IMR-90 (cell line): ENCODE measurements at places on chromosomes 11 and 22. TPM values are rescaled to one million over a fixed set of nuclear protein-coding genes. Genes with fewer than 3 reads are reported as not detected.
A peak's percentile ranks its signal among the peaks of the same experiment; 100 is the strongest.

DNA sequence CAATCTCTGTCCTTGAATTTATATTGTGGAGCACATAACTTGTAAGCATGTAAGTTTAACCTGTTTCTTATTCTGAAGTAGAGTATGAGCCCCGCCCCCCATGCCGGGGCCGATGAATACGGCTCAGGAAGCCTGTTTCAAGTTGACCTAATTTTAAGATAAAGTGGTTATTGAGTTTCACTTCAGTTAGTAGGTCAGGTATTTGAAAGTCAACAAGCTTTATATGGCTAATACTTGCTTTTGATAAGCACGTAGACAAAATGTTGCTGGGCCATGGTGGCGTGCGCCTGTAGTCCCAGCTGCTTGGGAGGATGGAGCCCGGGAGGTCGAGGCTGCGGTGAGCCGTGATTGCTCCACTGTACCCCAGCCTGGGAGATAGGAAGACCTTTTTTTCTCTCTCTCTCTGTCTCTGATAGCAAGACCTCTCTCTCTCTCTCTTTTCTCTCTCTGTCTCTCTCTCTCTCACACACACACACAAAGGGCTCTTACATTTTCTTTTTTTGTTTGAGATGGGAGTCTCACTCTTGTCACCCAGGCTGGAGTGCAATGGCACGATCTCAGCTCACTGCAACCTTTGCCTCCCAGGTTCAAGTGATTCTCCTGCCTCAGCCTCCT is 14.4 kb downstream of the YWHAH start:
- H3K36me3 ChIP-seq = peaks cover 18% of the 10 kb centered on the region
- H3K27me3 ChIP-seq = no peaks in the 10 kb centered on the region; the same call in 1 of the 2 replicates
- no peak for DNase-seq

DNA sequence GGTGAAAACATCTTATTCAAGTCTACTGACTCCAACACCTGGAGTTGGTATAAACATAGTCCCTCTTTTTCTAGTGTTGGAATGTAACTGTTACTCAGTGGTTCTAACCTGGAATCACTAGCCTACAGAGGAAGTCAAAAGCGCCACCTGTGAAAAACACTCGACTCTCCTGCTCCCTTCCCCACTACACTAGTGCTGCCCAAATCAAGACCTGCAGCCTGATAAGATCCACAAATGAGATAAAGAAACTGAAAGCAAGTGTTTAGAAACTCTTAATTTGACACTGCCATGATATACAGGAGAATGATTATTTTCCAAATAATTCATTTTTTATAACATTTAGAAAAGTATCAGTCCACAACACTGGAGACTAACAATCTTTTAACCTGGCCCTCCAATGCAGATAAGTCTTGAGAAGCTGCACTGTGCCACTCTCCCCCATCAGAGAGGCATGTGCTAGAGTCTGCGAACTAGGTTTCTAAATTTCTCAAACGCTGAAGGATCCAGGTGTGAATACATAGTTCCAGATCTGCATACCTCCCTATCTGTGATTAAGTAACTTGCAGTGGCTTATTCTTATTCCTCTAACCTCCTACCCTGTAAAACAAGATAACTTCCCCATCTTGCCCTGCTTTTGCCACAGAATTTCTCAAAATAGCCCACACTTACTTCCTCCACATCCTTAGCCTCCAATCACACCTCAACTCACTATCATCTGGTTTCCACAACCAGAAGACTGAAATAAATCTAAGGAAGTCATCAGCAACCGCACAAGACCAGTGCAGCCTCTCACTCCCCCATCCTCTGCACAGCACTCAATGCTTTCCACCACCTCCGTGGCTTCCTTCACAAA is 88.1 kb downstream of the RRAS2 start:
- peaks cover 4% of the 10 kb centered on the region; the same call in 1 of the 2 replicates for H3K4me1 ChIP-seq
- no peak for DNase-seq
- H3K4me3 ChIP-seq = no peak overlapping the region
- no peaks in the 10 kb centered on the region for H3K27me3 ChIP-seq

GRCh38 chr11:31996159-31996881 is 94.6 kb upstream of the RCN1 start:
- H3K27me3 ChIP-seq = peaks cover 40% of the 10 kb centered on the region
- no peaks in the 10 kb centered on the region for H3K36me3 ChIP-seq
- H3K4me3 ChIP-seq = no peak overlapping the region
- H3K4me1 ChIP-seq = no peaks in the 10 kb centered on the region
- DNase-seq = no peak

DNA sequence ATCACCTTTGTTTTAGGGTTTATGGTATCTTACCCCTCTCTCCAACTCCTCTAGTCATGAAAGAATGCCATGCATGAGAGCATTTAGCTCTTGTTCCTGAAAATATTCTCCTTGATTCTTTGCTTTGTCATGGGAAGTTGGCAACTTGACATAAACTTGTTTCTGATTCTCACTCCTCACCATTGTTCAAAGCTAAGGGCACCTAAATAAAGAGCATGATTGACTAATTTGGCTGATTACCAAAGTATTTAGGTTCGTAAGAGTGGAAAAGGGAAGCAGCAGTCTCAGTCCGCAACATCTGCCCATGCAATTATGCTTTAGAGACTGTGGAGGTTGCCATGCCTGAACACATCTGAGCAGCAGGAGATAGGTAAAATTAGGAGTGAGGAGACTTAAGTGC is 26.4 kb downstream of the OR52K1 start:
- H3K4me3 ChIP-seq = no peak overlapping the region
- DNase-seq = no peak
- H3K27me3 ChIP-seq = no peaks in the 10 kb centered on the region
- no peak overlapping the region for H3K27ac ChIP-seq

SHANK2 gene
- 0.83 and 1.6 TPM in 2 replicates for total RNA-seq

DNA sequence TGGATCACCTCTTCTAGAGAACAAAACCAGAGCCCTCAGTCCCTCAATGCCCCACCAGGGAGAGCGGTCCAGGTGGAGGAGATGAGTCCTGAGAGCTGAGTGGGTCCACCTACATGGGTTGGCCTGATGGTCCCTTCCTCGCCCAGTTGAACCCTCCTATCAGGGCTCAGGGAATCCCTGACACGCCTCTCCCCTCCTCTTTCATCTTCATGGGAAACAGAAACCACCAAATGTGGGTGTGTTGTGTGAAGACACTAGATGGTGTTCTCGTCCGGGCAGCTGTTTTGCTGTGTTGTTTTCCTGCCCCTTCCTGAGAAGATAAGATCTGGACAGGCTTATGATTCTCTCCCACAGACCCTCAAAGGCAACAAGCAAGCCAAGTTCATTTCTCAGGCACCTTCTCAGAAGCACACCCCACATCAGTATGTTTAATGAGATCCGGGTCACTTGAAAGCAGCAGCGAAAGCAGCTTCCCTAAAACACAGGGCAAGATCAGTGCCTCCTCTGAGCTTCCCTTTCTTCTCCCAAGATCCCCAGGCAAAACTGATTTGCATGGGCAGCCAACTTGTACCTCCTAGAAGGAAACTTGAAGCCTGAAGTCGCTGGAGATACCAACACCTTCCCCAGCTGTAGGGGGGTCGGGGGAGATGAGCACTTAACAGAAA is 35.3 kb upstream of the POU2AF1 start:
- H3K36me3 ChIP-seq = no peaks in the 10 kb centered on the region
- no peak overlapping the region for H3K4me3 ChIP-seq
- H3K27ac ChIP-seq = no peak overlapping the region
- no peak for DNase-seq
- peaks cover 9% of the 10 kb centered on the region for H3K4me1 ChIP-seq
- peaks cover 36% of the 10 kb centered on the region for H3K27me3 ChIP-seq

DNA sequence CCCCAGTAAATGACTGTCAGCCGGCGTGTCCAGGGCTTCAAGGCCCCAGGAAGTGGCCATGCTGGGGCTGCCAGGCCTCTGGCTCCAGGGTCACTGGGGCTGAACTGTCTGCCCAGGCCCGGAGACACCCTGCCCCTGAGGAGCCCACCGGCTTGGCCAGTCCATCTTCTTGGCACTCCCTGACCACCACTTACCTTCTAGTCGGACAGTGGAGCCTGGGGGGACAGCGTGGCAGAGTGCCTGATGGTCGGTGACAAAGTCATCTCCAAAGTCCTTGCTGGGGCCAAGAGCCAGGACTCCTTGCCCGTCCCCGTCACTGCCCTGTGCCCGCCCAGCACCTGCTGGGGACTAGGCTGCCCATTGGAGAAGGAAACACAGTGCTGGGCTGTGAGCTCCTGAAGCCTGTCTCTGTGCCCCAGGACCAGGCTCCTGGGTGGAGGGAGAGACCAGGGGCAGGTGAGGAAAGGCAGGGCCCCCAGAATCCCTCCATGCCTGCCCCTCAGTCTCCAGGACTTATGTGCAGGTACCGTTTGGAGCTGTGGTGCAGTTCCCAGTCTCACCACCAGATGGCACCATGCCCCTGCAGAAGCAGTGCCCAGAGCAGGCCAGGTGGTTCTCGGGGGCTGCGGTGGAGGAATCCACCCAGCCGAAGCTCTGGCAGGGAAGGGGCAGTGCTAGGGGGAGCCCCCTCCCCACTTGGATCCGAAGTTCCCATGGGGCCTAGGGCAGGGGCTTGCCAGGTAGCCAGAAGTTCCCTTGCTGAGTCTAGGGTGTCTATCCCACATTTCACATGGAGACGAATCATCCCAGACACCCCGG is 6.0 kb upstream of the CCDC188 start:
- no peaks in the 10 kb centered on the region for H3K36me3 ChIP-seq
- peaks cover 13% of the 10 kb centered on the region for H3K27me3 ChIP-seq
- peaks cover 6% of the 10 kb centered on the region for H3K4me1 ChIP-seq
- peak; percentile 66 for DNase-seq
- H3K4me3 ChIP-seq = no peak overlapping the region

GRCh38 chr11:37532271-37532670 is 934.2 kb upstream of the RAG2 start:
- H3K4me1 ChIP-seq = no peaks in the 10 kb centered on the region
- H3K27ac ChIP-seq = no peak overlapping the region
- H3K4me3 ChIP-seq = no peak overlapping the region
- no peaks in the 10 kb centered on the region for H3K36me3 ChIP-seq
- H3K27me3 ChIP-seq = no peaks in the 10 kb centered on the region

OR4C12 gene
- total RNA-seq = not detected in 2 replicates

DNA sequence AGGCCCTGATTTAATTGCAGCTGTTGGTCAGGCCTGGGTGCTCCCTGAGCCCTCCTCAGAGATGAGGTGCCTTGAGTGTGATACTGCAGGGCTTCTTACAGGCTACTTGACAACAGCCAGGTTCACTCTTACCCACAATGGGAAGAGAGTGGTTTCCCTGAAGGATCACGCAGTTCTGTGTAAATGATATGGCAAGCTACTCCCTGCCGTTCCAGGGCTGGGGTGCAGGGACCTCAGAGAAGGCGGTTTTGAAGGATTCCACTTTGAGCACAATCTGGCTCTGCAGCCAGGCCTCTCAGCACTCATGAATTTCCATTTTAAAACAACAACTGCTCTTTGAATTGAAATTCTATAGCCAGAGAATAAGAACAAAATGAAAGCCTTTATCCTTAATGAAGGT is 92.9 kb downstream of the SLC17A6 start:
- no peak overlapping the region for H3K4me3 ChIP-seq
- 0 out of 2 replicates have a peak, but pooled peaks cover 1% of the 10 kb centered on the region for H3K4me1 ChIP-seq
- DNase-seq = no peak
- no peak overlapping the region for H3K27ac ChIP-seq
- H3K36me3 ChIP-seq = no peaks in the 10 kb centered on the region

JHY gene
- 0.54 and 0.56 TPM in 2 replicates for total RNA-seq

DNA sequence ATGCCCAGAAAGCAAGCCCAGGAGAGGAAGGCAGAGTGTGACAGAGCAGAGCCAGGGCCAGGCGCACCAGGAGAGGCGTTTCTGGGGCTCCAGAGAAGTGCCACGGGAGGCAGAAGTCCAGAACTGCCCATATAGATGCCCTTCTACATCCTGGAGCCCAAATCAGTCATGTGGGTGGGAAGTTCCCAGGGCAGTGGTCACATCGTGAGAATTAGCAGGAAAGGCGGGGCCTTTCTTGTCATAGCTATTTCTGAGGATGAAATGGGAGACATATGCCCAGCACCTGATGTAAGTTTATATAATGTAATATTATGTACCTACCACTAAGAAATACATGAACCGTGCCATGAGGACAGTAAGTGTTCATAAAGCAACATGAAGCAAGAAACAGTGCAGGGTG is 13.1 kb downstream of the ZDHHC24 start:
- DNase-seq = no peak
- H3K36me3 ChIP-seq = peaks cover 5% of the 10 kb centered on the region
- no peaks in the 10 kb centered on the region for H3K4me1 ChIP-seq
- H3K27me3 ChIP-seq = no peaks in the 10 kb centered on the region
- H3K27ac ChIP-seq = no peak overlapping the region

TSPO gene
- 94.7 and 115 TPM in 2 replicates for total RNA-seq

DNA sequence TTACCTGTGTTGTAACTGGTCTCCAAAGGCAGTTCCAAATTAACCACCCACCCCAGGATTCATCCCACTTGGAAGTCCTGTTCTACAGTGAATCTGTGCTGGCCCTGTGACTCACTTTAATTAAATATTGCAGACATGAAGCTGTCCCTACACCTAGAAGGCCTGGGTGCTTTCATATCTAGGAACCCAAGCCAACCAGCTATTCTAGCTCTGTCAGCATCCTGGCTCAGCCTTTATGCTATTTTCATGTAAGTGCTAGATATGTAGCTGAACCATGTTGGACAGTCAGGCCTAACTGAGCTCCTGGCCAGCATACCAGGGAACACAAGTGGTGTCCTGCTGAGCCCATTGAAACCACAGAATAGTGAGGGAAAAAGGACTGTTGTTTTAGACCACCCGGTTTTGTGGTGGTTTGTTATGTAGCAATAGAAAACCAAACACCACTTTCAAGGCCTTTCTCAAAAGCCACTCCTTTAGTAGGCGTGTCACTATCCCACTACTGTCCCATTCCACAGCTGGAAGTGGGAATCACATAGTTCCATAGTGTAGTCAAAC is 30.3 kb downstream of the CNTF start:
- H3K27ac ChIP-seq = no peak overlapping the region
- H3K36me3 ChIP-seq = no peaks in the 10 kb centered on the region
- H3K4me1 ChIP-seq = 0 out of 2 replicates have a peak, but pooled peaks cover 2% of the 10 kb centered on the region
- DNase-seq = no peak
- no peaks in the 10 kb centered on the region for H3K27me3 ChIP-seq

DNA sequence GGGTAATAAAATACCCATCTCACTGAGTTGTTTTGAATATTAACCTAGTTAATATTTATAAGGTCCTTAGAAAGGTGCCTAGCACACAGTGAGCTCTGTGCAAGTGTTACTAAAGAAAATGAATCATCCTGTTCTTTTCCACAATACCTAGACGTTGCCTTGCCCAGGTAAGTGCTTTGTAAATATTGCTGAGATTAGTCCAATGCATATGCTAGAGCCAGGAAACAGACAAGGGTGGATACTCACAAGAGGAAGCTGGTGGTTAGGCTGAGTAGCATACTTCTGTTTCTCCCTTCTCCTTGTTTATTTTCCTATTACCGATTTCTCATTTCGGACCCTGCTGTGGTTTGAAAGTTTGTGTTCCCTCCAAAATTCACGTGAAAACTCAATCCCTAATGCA is 58.1 kb upstream of the BARX2 start:
- no peak overlapping the region for H3K27ac ChIP-seq
- no peak overlapping the region for H3K4me3 ChIP-seq
- peaks cover 14% of the 10 kb centered on the region for H3K27me3 ChIP-seq
- no peaks in the 10 kb centered on the region for H3K36me3 ChIP-seq
- no peak for DNase-seq
- H3K4me1 ChIP-seq = no peaks in the 10 kb centered on the region

OR4B1 gene
- total RNA-seq = not detected in 2 replicates

MYO7A gene
- under 0.01 TPM in 1 of 2 replicates, not detected in the other for total RNA-seq
